ENCODE measurements at places on chromosomes 1 and 21.

DNA sequence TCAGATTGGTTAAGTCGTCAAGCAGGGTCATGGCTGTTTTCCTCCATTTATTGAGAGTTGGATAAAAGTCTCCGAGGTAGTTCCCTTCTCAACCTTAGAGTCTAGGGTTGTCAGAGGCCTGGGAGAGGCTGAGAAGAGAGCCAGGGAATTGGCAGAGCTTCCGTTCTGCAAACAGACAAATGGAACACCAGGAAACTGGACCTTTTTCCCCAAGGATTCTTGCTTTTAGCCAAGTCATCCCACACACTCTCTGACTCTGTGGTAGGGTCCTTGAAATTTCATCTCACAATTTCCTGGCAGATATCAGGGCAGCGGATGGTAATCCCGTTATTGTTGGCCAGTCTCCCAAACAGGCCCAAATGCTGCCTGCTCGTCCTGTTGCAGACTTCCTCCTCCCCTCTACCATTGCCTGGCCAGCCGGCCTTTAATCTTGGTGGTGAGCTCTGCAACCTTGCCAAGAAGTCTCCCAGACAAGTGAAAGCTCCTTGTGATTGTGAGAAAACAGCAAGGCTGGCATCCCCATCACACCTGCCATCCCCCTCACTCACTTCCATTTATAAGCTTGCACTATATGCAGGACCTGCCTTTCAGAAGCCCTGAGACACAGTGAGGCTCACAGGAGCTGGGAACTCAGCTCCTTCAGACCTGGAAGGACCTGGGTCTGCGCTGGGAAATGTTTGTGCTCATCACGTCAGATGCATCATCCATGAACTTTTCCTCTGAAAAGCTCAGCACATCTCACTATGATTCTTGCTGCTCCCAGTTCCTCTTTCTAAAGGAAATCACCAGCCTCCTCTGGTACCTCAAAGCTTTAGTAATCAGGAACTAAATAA, 13.7 kb upstream of the SRP9 start:
- DNase-seq = peak; percentile 37

GRCh38 chr1:66532214-66532613, 1.7 kb upstream of the SGIP1 start:
- no peak for DNase-seq

GRCh38 chr1:235745503-235746136, 96.0 kb upstream of the GNG4 start:
- no peak for DNase-seq

DNA sequence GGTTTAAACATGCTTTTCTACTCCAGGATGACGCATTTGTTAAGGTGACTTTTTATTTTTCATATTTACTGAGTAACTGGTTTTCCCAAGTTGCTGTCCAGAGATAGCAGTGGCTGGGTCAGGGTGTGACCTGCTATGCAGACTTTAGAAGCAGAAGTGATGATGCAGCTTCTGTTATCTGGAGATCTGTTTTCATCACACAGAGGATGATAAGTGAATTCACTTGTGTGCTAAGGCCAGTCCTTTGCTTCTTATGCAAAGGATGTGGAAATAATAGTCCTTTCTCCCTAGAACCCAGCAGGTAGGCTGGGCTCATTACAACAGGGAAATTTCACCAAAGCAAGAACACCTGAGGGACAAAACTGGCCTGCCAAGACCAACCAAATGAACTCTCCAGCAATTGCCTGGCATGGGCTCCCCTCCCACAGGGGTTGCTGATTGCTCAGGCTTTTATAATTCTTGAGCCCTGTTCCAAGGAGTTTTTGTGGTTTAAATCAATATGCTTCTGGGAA, 97.8 kb upstream of the LPGAT1 start:
- DNase-seq = no peak

- DNase-seq = no peak
Measured at GRCh38 chr1:92944901-92945747, 16.1 kb downstream of the DIPK1A start.

DNA sequence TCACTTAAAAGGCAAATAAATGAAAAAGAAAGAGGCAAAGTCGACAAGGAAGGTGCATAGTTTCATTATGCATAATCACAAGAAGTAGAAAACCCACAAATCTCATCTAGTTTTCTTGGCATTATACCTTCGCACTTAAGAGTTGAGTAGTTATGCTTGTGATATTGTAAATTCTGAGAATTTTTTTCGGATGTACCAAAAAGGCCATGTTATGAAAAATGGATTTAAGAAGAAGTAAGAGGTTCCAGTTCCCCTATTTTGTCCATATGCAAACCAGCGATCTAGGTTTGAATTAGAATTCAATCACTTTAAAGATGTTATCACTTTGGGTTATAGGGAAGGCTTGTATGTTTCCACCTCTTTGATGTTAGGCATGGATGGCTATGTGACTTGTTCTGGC, 7.9 kb upstream of the ERICH3 start:
- DNase-seq = no peak

GRCh38 chr1:114216431-114217173, 62.9 kb upstream of the SYT6 start:
- DNase-seq = no peak

GRCh38 chr21:15291621-15292266, 226.9 kb upstream of the NRIP1 start:
- DNase-seq = no peak

DNA sequence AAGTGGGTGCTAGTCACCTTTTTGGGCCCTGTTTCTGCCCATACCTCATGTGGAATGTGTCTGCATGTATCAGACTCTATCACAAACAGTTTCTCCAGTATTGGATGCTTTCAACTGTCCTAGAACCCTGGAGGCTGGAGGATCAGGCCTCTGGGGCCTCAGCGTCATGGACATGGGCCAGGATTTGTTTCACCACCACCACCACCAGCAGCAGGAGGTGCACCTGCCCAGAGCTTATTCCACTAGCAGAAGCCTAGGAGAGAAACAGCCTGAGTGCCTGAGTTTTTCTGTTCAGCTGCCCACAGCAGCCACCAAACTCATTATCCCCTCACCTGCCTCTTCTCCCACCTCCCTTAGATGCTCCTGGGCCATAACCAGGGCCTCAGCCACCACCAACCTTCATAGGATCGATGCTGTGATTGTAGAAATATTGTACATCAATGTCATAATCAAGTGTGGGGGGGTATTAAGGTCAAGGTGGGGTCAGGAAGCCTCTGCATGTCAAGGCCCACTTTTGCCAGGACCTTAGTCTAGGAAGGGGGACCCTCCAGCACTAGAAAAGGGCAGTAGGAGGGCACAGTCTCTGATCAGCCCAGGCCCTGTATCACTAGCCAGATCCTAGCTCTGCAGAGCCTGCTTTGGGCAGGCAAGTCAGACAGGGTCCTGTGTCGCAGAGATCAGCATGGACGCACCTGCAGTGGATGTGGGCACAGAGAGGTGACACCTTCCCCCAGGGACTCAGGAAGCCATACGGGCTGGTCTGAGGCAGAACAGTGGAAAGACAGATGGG, 9.3 kb downstream of the DMAP1 start:
- DNase-seq = no peak

DNA sequence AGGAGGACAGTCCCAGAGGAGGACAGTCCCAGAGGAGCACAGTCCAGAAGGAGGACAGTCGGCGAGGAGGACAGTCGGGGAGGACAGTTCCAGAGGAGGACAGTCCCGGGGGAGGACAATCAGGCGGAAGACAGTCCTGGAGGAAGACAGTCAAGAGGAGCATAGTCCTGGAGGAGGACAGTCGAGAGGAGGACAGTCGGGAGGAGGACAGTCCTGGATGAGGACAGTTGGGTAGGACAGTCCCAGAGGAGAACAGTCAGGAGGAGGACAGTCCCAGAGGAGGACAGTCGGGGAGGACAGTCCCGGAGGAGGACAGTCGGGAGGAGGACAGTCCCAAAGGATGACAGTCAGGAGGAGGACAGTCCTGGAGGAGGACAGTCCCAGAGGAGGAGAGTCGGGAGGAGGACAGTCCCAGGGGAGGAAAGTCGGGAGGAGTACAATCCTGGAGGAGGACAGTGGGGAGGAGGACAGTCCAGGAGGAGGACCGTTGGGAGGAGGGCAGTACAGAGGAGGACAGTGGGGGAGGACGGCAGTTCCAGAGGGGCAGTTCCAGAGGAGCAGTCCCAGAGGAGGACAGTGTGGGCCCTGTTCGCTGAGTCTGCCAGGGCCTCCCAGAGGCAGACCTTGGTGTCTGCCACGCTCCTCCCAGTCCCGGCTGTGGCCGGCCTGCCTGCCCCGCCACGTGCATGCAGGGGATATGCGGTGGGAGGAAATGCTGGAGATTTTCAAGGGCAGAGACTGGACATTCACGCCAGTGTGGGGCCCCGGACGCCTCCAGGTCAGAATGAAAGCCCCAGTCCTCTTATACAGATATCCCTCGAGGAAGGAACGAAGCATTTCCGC, 183.8 kb upstream of the ARHGEF16 start:
- DNase-seq = no peak

GRCh38 chr1:59138402-59138801, 158.5 kb upstream of the FGGY start:
- no peak for DNase-seq

DNA sequence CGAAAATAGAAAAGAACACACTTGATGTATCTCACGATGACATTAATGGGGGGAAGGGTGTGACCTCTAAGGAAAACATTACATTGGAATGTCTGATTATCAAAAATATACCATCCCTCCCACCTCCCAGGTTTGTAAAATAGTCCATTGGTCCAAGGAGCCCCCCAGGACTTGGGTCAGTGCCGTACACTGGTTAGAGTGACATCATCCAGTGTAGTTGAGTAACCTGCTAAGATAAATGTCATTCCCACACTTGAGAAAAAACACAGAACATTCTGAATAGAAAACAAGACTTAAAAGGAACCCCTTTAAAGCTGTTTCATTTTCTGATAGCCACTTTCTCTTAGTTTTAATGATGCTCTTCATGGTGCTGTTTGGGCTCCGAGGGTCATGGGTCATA, 15.2 kb downstream of the DDX20 start:
- no peak for DNase-seq
